ENCODE measurements at places on chromosomes 12 and 14.

DNA sequence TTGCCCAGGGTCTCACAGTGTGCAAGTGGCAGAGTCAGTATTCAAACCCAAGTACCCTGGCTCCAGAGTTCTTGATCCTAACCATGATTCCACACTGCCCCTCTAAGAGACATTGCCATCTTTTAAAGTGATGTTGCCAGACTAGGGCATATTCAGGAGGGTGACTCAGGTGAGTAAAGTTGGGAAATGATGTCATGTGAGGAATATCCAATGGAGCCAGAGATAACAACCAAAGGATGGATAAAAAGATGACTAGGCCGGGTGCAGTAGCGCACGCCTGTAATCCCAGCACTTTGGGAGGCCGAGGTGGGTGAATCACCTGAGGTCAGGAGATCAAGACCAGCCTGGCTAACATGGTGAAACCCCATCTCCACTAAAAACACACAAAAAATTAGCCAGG is 85.6 kb downstream of the SMOC1 start:
- no peaks in the 10 kb centered on the region for H3K4me1 ChIP-seq
- no peak overlapping the region for H3K4me3 ChIP-seq
- DNase-seq, result no peak
- H3K27me3 ChIP-seq, result no peaks in the 10 kb centered on the region
- H3K36me3 ChIP-seq, result no peaks in the 10 kb centered on the region
- no peak overlapping the region for H3K27ac ChIP-seq

DNA sequence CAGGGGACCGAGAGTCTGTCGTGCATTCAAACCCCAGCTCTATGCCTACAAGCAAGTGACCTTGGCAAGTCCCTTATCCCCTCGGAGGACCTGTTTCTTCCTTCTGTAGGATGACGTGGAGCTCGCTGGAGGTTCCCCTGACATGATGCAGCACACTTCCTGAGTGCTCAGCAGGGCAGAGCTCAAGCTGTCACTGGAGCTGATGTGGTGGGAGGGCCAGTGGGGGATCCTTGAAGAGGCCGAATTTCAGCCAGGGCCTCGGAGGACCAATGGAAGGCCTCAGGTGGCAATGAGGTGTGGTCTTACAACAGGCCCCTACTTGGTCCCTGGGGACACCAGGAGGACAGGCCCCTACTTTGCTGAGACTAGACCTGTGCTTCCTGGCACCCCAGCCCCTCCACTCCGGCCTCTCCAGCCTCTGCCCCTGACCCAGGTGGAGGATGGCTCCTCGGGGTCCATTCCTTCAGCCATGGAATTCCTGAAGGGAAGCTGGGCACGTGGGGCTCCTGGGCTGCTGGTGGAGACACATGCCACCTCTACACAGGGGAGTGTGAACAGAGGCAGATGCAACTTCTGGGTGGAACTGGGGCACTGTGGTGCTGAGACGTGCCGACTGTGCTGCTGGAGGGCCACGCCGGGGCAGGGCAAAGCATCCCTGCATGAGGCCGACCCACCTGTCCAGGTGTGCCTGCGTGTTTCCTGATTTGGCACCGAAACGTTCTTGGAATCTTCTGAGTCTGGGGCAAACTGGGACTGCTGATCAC is 18.7 kb upstream of the KIF26A start:
- peaks cover 23% of the 10 kb centered on the region for H3K4me1 ChIP-seq
- H3K27me3 ChIP-seq, result peaks cover 44% of the 10 kb centered on the region
- H3K4me3 ChIP-seq, result no peak overlapping the region
- no peak overlapping the region for H3K27ac ChIP-seq

GRCh38 chr14:76196980-76197695 is 45.4 kb downstream of the GPATCH2L start:
- no peak overlapping the region for H3K27ac ChIP-seq
- peaks cover 24% of the 10 kb centered on the region for H3K36me3 ChIP-seq
- no peak for DNase-seq
- no peaks in the 10 kb centered on the region for H3K4me1 ChIP-seq

GRCh38 chr12:14921218-14921617 is 17.1 kb downstream of the ERP27 start:
- no peaks in the 10 kb centered on the region for H3K27me3 ChIP-seq
- no peak for DNase-seq
- H3K36me3 ChIP-seq, result no peaks in the 10 kb centered on the region
- H3K27ac ChIP-seq, result no peak overlapping the region
- no peak overlapping the region for H3K4me3 ChIP-seq

DNA sequence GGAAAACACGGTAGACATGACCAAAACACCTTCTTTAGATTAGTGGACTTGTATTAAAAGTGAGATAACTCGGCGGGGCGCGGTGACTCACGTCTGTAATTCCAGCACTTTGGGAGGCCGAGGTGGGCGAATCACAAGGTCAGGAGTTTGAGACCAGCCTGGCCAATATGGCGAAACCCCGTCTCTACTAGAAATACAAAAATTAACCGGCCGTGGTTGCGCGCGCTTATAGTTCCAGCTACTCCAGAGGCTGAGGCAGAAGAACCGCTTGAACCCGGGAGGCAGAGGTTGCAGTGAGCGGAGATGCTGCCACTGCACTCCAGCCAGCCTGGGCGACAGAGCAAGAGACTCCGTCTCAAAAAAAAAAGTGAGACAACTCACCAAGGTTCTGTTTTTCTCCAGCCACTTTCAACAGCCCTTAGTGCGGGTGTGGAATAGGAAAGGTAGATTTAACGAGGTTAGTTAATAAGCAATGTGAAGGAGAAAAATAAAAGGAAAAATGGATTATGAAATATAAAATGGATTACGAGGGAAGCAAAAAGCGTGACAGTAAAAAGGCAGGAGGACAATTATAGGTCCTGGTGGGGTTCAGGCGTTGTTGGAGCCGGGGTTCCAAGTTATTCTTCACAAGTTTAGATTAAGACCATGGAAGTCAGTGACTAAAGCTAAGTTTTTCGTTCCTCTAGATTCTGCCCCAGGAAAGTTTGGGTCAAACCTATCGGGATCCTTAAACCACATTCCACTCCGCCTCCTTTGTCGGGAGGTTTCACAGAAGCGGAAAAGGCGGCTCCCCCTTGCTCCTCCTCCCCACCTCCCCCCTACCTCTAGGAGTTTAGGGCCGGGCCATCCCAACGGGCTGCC is 534 bp downstream of the PPP2R3C start:
- peak overlapping the region; percentile 58 for H3K4me3 ChIP-seq
- H3K27me3 ChIP-seq, result no peaks in the 10 kb centered on the region
- DNase-seq, result peak; percentile 22

- H3K36me3 ChIP-seq, result no peaks in the 10 kb centered on the region
- H3K27ac ChIP-seq, result no peak overlapping the region
- H3K27me3 ChIP-seq, result no peaks in the 10 kb centered on the region
Measured at GRCh38 chr12:40762072-40762471, 69.8 kb downstream of the CNTN1 start.

GRCh38 chr14:52551205-52551604 is 1.1 kb downstream of the TXNDC16 start:
- peaks cover 28% of the 10 kb centered on the region for H3K4me1 ChIP-seq
- peak overlapping the region; percentile 91 for H3K27ac ChIP-seq
- DNase-seq, result no peak
- H3K27me3 ChIP-seq, result no peaks in the 10 kb centered on the region
- H3K36me3 ChIP-seq, result no peaks in the 10 kb centered on the region

DNA sequence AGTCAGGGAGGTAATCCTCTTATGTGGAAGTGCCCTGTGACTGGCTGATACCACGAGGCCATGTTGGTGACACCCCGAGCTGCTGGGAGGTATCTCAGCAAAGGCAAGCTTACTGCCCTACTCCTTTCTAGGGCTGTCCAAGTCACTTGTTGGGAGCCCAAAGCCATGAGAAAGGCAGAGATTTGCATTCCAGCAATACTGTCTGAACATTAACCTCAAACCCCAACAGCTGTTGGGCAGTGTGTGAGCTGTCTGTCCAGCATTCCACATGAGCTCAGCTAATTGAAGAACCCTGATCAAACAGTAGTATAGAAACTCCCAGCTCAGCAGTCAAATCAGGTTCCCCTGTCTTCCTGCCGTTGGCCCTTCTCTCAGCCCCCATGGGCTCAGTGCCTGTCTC is 9.2 kb downstream of the ABHD4 start:
- H3K36me3 ChIP-seq, result peaks cover 73% of the 10 kb centered on the region
- H3K27me3 ChIP-seq, result no peaks in the 10 kb centered on the region
- no peak overlapping the region for H3K4me3 ChIP-seq
- no peaks in the 10 kb centered on the region for H3K4me1 ChIP-seq
- H3K27ac ChIP-seq, result no peak overlapping the region

DNA sequence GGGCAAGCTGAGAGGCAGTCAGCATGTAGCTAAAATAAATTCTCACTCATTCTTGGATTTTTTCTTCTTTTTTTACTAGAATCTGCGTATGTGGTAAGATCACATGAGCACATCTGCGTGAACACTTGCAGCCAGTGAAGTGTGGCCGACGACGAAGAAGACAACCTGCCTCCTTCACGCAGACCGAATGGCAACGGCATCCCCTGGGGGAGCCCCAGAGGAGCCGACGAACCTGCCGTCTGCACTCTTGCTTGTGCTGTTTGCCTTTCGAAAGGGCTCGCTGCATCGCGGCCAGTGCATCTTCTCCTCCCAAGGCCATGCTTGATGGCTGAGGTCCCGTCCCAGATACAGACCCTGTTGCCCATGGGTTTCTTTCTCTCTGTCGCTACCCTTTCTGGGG is 113.8 kb downstream of the KCNK10 start:
- no peak overlapping the region for H3K4me3 ChIP-seq
- no peak for DNase-seq
- H3K27ac ChIP-seq, result no peak overlapping the region
- H3K36me3 ChIP-seq, result no peaks in the 10 kb centered on the region
